ENCODE measurements at places on chromosomes 5 and 9.

GRCh38 chr9:100186356-100186755, 87.3 kb downstream of the INVS start:
- DNase-seq, result no peak

- no peak for DNase-seq
Measured at GRCh38 chr9:130519927-130520326, 59.5 kb upstream of the FUBP3 start.

- DNase-seq, result no peak
Measured at GRCh38 chr9:4927701-4928100, 57.4 kb upstream of the JAK2 start.

GRCh38 chr5:37886242-37886905, 46.5 kb upstream of the GDNF start:
- DNase-seq, result no peak

DNA sequence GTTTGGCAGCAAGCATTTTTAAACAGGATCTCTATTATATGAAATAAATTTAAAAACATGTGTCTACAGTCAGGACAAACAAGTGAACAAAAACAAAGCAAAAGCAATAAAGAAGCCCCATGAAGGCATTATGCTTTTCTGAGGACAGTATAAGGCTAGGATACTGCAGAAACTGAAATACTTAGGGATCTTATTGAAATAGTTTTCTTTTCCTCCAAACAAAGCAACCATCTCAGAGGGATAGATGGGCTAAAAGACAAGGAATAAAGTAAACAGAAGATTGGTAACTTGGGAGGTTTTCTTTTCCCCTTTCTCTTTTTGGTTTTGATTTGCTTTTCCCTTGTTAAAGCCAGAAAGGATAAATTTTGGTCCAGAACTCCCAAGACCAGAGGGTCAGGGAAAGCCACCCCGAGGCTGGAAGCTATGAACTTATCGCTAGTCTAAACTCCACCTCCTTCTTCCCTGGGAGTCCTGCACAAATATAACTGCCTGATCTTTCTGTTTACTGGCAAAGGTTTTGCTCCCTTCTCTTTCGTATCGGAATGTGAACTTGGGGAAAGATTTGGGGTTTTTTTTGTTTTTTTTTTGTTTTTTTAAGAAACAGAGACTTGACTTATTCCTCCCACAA, 164.0 kb downstream of the GHR start:
- DNase-seq, result no peak

- no peak for DNase-seq
Measured at GRCh38 chr5:77229887-77230286, 19.4 kb downstream of the PDE8B start.

DNA sequence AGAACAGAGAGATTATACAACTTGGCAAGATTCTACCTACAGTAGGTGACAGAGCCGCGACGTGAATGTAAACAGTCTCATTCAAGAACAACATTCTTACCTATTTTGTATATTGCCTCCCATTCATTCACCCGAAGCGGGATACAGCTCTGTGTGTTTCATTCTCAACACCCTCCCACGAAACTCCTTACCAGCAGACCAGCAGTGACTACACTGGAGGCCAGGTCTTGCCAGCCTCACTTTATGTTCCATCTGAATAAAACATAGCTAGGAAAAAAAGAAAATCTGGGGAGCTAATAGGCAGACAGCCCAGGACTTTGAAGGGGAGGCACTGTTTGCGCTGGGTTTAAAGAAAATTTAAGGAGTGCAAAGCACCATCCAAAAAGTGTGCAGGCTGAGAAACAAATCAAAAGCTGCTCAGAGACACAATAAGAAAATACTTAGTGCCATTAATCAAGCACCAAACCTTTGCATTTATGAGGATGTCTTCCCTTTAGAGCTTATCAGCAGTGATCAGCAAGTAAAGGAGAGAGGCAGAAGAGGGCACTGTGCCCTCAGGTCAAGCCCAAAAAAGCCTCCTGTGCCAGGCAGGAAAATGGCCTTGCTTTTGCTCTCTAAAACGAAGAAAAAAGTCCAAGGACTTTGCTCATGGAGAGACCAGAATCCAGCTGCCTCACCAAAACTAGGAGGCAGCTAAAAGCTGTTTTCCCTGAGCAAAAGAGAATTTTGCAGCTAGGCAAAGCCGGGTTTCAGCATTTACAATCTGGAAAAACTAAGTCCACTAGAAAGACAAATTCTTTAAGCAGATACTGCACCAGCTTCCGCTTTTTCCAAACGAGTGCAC, 295.1 kb downstream of the BNC2 start:
- DNase-seq, result no peak

- DNase-seq, result no peak
Measured at GRCh38 chr9:128683340-128684064, 5.5 kb upstream of the SET start.

DNA sequence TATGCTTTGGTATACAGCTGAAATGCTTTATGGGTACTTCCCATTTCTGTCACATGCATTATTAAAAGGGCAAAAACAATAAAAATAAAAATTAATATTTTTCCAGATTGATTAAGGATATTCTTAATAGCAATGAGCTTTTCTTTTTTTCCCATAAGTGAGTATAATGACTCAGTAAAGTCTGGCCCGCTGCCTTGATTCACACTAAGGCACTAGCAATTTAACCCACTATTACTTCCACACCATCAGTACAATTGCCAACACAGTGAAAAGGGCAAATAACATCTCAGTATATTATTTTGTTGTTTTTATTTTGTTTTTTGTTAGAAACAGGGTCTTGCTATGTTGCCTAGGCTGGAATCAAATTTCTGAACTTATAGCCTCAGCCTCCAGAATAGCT, 150.1 kb downstream of the RNF180 start:
- DNase-seq, result no peak

DNA sequence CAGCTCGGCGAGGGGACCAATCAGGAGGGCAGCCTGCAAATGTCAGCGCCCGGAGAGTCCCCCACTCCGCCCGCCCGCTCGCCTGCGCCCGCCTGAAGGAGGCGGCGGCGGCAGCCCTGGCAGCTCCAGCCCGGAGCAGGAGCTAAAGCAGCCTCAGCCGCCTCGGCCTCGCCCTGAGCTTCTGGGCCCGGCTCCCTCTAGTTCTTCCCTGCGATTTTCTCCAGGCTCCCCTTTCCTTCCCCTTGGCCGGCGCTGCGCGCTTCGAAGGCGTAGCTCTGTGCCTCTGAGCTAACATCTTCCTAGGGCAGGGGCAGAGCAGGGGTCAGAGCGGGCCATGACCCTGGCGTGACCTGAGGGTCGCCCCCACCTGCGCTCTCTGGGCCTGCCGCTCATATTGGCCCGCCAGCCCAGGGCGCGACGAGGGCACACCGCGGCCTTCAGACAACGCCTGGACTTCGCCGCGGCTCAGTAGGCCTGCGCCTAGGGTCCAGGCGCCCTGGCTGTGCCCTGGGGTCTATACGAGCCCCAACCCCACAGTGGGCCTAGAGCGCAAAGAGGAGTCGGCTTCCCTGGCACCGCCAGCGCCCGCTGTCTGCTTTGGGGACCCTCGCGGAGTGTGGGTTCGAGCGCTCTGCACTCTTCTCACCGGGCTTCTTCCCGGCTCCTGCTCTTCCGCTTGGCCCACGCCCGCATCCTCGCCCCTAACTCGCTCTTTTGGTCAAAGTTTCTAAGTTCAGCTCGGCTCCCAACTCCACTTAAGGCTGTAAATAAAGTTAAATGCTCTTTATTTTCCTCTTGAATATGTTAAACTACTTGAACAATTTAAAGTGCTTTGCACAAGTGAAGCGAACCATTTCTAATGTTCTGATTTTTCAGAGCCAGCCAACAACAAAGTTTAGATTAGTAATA, 504 bp upstream of the OTP start:
- no peak for DNase-seq

DNA sequence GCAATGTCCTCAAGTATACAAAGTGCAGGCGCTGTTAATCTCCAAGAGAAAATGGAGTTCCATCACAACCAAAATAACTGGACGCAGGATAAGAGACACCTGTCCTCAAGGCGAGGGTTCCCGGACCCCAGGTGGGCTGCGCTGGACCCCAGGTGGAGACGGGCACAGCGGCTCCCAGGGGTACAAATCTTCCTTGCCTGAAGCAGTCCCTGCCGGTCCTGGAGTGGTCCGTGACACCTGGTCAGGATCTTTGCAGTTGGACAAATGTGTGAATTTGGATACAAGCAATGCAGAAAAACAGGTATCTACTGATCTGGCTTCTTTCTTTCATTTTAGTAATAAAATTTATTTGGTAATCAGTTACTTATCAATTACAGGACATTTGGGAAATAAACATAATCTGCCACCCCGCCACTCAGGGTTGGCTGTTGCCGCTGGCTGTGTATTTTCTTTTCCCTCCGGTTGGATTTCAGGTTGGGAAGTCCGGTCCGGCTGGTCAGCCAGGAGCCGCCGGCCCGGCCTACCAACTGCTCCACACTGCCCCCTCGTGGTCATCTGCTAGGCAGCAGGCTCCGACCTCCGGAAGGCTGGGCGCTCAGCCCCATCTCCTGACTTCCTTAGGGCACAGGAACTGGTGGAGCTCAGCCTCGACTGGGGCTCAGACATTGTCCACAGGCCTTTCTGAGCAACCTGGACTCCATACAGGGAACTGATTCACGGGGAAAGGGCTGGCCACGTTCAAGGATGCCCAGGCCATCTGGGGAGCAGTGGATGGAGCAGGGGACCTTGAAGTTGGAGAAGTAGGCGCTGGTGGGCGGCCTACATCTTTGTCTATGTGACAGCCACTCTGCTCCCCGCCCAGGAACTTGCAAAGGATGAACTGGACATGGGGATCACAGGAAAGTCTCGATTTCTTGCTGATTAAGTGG, 43.4 kb downstream of the NXNL2 start:
- peak; percentile 78 for DNase-seq

- no peak for DNase-seq
Measured at GRCh38 chr5:7878381-7878873, 9.5 kb downstream of the MTRR start.

GRCh38 chr5:163439092-163439425, 1.7 kb downstream of the CCNG1 start:
- DNase-seq, result no peak

DNA sequence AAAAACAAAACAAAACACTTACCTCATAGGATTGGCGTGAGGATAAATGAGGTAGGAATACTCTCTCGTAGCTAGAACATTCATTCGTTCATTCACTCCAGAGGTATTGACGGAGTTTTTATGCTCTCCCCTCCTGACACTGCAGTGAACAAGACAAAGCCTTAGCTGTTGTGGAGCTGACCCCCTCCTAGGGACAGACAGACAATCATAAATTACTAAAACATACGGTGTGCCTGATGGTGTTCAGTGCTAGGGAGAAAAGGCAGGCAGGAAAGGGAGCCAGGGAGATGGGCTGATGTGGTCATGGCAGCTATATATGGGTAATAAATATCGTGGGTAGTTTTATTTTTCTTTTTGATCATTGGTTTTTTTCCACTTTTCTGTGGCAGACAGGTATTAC, 5.7 kb upstream of the BRD3 start:
- no peak for DNase-seq

GRCh38 chr9:3528451-3528850, 2.6 kb upstream of the RFX3 start:
- peak; percentile 35 for DNase-seq

DNA sequence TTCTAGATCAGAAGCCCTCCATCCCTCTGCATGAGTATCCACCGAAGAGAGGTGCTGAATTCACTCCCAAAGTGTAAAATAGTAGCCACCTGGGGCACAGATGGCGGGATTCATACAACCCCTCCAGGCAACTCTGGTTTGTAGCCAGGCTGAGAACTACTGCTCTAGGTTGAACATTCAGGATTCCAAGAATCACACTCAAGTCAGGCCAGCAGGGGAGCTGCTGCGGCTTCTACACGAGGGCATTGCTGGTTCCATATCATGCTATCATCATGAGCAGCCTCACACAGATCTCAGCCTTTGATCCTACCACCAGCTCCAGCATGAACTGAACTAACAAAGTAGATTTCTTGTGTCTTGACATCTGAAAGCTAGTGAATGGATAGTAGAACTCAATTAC, 367.9 kb downstream of the DIRAS2 start:
- no peak for DNase-seq

DNA sequence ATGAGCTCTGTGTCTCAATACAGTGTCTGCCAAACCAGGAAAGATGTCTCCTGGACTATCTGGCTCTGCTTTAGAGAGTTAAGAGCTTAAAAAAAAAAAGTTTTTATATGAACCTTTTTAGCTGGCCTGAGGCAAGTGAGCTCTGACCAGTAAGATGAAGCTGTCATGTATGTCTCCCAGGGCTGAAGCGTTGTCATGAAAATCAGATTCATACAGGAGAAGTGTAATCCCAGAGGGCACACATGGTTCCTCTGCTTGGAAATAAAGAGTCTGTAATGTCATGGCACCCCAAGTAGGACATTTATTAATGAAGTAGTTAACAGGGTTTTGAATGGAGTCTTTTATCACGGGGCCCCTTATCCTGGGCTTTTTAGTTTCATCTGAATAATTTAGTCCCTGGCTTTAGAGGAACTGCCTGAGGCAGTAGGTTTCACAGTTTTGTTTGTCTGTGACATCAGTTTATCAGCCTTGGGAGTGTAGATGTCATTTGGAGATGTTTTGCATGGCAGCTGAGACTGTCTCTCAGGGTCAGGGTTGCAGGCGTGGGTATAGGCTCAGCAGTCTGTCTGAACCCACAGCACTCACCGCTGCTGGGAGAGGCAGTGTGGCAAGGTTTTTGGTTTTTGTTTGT, 223.3 kb downstream of the DIRAS2 start:
- DNase-seq, result no peak

- DNase-seq, result peak; percentile 73
Measured at GRCh38 chr9:79572032-79572607, 355 bp downstream of the TLE4 start.

GRCh38 chr5:161403996-161404395, 142.5 kb downstream of the GABRB2 start:
- DNase-seq, result no peak

GRCh38 chr5:180160215-180160614, 48.8 kb downstream of the RASGEF1C start:
- no peak for DNase-seq

- peak; percentile 63 for DNase-seq
Measured at GRCh38 chr9:125428060-125428901, 166.7 kb downstream of the GAPVD1 start.

DNA sequence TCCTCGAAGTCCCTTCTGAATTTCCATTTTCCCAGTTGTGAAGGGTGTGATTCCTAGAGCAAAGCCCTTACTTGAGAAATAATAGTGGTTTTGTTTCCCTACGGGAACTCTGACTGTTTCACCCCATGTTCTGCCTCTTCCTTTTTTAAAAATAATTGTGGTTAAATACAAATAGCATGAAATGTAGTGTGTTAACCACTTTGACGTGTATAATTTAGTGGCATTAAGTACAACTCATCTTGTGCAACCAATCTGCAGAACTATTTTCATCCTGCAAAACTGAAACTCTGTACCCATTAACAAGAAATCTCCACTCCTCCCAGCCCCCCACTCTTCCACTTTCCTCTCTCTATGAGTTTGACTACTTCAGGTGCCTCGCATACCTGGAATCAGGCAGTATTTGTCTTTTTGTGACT, 35.6 kb upstream of the HAND1 start:
- DNase-seq, result no peak

DNA sequence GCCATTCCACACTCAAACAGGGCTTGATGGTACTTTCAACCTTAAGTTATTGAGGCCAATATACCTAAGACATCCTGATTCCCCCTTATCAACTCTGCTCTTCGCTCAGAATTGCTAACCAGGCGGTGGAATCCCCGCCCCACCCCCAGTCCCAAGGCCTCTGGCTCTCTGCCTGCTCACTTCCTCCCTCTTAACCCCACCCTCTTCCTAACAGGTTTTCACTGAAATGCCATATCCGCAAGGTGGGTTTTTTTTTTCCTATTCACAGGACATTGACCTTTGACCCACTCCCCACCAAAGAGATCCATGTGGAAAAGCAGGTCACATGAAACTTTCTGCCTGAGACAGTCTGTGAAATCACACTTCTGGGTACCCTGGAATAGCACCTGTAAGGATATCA, 66.6 kb upstream of the IFNK start:
- DNase-seq, result no peak

- no peak for DNase-seq
Measured at GRCh38 chr5:135442431-135443160, 4.6 kb downstream of the DCANP1 start.
